Bronchial epithelial cell (primary cell): ENCODE measurements at places on chromosomes 4 and X. TPM values are rescaled to one million over a fixed set of nuclear protein-coding genes. Genes with fewer than 3 reads are reported as not detected.

USP51 gene
- total RNA-seq = 0.13 and 0.26 TPM in 2 replicates

TMPRSS11D gene
- total RNA-seq = 8.7 and 15.1 TPM in 2 replicates

DNA sequence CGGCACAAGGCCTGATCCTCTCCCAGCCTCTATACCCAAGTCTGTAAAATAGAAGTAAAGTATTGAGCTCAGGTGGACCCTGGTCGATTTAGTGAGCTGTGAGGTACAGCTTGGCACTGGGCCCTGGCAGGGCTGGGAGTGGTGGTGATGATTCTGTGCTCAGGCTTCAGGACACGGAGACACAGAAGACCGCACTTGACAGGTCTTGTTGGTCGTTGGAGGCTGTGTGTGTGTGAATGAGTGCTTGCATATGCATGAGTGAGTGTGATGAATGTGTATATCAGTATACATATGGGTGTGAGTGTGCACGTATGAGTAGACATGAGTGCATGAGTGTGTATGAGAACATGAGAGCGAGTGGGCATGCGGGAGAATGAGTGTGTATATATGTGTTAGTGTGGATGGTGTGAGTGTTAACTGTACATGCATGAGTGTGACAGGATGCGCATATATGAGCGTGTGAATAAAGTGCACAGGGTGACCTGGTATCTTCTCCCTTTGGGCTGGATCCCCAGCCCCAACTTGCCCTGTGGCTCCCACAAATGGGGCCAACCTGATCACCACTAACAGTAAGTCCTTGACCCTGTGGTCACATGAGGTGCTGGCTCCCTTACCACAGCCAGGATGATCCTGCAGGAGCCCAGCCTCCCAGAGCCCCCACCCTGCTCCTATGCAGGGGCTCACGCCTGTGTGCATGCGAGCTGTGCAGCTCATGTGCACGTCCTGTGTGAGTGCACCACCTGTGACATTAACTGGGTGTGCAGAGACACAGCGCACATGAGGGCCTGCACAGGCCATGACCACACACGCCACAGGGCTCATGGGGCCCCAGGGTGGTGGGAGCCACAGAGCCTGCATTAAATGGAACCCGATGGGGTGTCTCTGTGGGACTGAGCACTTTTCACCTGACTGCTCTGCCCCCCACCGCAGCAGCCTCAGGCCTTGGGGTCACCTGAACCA, 20.8 kb downstream of the SH3BP2 start:
- no peak for DNase-seq

DNA sequence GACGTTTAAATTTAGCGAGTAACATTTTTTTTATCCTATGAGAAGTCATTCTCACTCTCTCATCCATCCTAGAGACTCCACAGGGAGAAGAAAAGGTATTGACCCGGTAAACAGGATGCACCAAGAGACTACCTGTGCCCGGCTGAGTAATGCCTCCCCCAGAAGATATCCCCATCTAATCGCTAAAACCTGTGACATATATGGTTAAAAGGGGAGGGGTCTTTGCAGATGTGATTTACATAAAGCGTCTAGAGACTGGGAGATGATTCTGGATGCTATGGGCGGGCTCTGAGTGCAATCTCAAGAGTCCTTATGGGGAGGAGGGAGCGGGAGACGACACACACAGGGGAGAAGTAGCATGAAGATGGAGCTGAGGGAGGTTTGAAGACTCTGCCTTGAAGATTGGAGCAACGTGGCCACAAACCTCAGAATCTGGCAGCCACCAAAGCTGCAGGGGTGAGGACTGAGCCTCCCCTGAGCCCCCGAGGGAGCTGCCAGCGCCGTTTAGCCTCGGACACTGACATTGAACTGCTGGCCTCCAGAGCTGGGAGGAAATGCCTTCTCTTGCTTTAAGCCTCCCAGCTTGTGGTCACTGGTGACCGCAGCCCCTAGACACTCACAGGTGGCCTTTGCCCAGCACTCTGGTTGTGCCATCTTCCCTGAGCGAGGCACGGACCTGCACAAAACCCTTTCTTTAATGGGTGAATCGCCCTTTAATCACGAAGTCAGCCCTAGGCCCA, 11.2 kb downstream of the ABLIM2 start:
- no peak for DNase-seq

DNA sequence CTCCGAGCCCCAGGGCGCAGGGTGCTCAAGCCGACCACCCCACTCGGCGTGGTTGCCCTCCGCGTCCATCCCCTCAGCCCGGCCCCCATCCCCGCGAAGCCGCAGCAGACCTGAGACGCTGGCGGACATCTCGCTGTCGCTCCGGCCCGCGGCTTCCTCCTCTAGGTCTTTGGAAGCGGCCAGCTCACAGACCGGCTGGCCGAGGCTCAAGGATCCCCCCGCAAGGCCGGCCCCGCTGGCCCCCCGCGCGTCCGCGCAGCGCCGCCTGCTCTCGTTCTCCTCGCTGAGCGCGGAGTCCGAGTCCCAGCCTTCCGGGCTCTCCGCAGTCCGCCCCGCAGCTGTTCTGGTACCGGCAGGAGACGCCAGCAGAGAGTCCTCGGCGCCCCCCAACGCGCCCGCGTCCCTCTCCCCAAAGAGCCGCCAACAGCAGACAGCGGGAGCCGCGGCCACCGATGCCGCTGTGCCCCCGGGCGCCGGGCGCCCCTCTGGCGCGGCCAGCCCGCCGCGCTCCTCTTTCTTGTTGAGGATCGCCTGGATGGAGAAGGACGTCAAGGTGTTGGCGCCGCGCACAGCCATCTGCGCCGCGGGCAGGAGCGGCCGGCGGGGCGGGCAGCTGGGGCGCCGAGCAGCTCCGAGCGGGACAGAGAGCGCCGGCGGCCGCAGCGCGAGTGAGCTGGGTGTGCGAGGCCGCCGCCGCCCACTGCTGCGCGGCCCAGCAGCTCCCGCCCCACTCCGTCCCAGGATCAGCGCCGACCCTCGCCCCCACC, at the start of gene NKX3-2:
Gene NKX3-2, minus strand, starts transcription at position 670 of the 767 bp plus-strand sequence. Its CDS starts 94 bp downstream, at position 576.
- DNase-seq = no peak

GRCh38 chr4:84948056-84948455, 18.4 kb downstream of the WDFY3 start:
- no peak for DNase-seq

GRCh38 chr4:140094438-140095420, 59.3 kb downstream of the MAML3 start:
- no peak for DNase-seq

GRCh38 chr4:130640592-130640991, 1544.6 kb downstream of the C4orf33 start:
- no peak for DNase-seq

GRCh38 chr4:65983061-65983460, 312.8 kb upstream of the EPHA5 start:
- no peak for DNase-seq

DNA sequence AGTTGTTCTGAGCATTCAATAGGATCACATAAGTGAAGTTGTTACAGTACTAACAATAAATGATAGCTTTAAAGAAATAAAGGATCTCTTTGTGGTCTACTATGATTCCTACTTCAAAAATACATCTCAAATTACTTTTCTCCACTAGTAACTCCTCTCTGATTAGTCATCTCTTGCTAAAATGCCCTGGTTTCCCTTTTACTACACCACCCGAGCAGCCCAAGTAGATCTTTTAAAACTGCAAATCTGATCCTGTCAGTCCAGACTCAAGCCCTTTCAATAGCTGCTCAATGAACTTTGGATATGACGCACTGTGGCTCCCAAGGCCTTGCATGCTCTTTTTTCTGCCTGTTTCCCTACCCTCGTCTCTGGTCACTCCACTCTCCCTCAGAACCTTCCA, 97.5 kb downstream of the MAOA start:
- peak; percentile 5 for DNase-seq

DNA sequence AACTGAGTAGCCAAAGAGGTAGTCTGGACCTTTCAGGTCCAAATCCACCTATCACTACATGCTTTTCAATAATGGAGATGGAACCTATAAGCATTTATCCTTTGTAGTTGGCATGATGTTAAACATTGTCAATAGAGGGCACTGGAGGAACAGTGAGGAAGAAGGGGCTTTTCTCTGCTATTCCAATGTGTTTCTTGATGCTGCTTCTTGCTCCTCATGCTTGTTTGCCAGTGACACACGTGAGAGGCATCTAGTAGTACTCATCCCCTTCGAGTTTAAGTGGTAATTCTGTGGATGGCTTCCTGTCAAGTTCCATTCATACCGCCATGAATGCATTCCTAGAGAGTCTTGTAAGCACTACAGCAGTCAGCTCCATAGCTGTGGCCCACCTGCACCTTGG, 84.0 kb downstream of the NAA11 start:
- DNase-seq = peak; percentile 35

GRCh38 chr4:181659202-181659601, 584.0 kb upstream of the TENM3 start:
- no peak for DNase-seq
